ENCODE measurements at places on chromosomes 5 and 9. TPM values are rescaled to one million over a fixed set of nuclear protein-coding genes. Genes with fewer than 3 reads are reported as not detected.

DNA sequence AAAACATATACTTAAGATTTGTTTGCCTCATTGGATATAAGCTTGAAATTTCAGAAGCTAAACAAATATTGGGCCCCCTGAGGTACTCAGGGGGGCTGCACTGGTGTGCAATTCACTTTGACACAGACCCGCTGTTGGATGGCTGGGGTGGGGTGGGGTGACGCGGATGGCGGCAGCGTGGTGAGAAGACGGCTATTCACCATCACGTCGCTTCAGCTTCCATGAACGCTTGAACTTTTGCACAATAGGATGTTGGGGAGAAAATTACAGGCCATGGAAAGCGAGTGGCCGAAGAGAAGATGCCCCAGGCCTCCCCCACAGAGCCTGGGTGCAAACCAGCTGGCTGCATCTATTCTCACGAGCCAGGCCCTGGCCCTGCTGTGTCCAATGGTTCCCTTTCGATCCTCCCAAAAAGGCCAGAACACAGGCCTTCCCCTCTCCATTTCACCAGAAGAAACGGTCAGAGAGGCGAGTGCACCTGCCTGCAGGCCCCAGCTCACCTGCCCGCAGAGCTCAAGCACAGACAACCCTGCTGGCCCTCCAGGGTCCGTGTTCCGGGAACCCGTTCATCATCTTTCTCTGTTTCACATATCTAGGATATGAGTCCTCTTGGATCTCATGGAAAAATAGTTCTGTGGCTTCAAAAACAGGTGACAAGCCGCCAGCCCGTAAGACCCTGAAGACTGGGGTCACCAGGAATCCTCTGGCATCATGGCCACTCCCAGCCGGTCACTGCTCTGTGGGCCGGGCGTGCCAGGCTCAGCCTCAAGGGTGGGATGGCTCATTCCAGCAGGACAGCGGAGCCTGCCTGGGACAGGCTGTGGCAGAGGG is 46.8 kb upstream of the SARDH start:
- no peak for DNase-seq
- H3K27me3 ChIP-seq = peaks cover 3% of the 10 kb centered on the region
- H3K27ac ChIP-seq = no peak overlapping the region
- peaks cover 2% of the 10 kb centered on the region for H3K4me1 ChIP-seq
- H3K4me3 ChIP-seq = no peak overlapping the region

DNA sequence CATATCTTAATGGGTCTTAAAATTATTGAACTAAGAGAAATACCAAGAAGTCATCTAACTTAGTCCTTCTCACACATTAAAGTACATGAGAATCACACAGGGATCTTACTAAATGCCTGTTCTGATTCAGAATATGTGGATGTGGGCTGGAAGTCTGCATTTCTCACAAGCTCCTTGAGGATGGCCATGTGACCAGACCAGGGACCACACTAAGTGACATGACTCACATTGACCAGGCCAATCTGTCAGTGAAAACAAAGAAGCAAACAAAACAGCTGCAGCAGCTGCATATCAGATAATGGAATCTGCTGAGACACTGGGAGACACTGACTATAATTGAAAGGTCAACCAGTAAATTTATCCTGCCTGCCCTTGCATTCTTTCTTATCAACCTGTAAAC is 110.5 kb downstream of the ADAMTS12 start:
- H3K36me3 ChIP-seq = no peaks in the 10 kb centered on the region
- no peaks in the 10 kb centered on the region for H3K27me3 ChIP-seq
- no peak for DNase-seq
- H3K4me3 ChIP-seq = no peak overlapping the region
- H3K4me1 ChIP-seq = no peaks in the 10 kb centered on the region

DNA sequence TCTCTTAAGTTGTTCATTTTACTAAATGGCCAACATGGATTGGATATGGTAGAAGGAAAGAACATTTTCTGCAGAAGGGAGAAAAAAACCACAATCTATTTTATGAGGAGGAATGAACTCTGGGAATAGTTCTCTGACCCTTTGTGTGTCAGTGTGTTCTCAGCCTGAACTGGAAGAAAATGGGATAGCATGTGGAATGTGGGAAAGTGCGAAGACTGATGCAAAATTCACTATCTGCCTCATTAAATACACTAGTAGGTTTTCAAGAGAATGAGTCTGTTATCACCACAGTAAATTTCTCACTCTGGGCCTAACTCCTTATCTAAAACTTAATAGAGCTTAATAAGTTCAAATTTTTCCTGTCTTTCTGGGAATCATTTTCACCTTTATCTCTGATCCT is 22.7 kb downstream of the ITGA1 start:
- peak overlapping the region; percentile 87 for H3K27ac ChIP-seq
- no peak for DNase-seq
- H3K4me3 ChIP-seq = peak overlapping the region; percentile 64
- H3K4me1 ChIP-seq = peaks cover 23% of the 10 kb centered on the region
- no peaks in the 10 kb centered on the region for H3K27me3 ChIP-seq
- H3K36me3 ChIP-seq = no peaks in the 10 kb centered on the region

Gene OR13C9
- total RNA-seq = not detected

Gene LHX6
- not detected for total RNA-seq

Gene CRHBP
- not detected for total RNA-seq

Gene CAAP1
- 12.2 TPM for total RNA-seq

Data from natural killer cell treated with Interleukin-12 subunit alpha and Interleukin-12 subunit beta and Interleukin-15 and Interleukin-18, amount 100 ng/mL, for 72 hours (primary cell).